Fibroblast of the aortic adventitia (primary cell): ENCODE measurements at places on chromosomes 4 and X.
A peak's percentile ranks its signal among the peaks of the same experiment; 100 is the strongest.

DNA sequence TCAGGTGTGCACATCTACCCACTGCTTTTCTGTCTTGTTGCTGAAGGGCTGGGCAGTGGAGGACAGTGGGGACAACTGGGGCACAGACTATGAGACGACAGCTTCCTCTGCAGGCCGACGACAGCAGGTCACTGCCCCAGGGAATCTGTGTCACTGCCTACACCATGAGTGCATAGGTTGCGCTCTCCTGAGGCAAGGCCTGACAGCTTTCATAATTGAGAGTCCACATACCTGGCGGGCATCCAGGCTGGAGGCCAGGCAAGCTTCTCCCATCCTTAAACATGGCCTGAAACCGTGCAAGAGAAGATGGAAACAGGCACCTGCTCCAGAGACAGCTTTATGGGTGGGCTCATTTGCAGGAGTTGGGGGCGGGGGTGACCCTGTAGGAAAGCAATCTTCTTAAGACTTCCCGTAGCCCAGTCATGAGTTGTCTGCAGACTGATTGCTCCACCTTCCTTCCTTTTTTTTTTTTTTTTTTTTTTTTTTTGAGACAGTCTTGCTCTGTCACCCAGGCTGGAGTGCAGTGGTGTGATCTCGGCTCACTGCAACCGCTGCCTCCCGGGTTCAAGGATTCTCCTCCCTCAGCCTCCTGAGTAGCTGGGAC, 2.9 kb downstream of the ANOS1 start:
- DNase-seq = no peak

- no peak for DNase-seq
Measured at GRCh38 chr4:102694791-102695190, 66.0 kb downstream of the MANBA start.

DNA sequence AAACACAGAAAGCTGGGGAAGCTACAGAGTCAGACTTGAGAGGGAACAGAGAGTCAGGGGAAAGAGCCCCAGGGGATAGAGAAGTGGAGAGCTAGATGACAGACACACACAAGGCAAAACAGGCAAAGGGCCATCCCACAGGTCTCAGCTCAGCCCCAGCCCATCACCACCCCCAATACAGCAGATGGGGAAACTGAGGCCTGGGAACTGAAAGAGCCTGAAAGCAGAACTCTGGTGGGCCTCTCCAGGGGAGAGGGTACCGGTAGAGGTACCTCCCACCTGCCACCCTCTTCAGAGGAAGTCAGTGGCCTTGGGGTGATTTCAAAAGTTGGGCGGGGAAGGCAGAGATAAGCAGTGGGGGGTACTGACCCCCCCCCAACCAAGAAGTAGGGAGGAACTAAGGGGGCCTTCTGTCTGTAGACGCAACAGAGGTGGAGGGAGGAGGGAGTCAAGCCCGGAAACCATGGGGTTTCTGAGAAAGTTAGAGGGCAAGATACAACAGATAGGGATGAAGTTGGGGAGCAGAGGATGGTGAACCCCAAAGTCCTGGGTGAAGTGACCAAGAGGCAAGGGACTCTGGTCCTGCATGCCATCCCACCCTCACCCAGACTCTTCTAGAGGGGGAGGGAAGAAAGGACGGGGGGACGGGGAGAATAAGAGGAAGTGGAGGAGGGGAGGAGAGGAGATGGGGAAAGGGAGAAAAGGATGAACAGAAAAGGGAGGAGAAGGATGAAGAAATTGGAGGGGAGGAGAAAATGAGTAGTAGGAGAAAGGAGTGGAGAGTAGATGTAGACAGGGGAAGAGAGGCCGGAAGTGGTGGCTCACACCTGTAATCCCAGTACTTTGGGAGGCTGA, 3.2 kb downstream of the GATA1 start:
- no peak for DNase-seq

- peak; percentile 66 for DNase-seq
Measured at GRCh38 chr4:128384091-128384520, 96.5 kb upstream of the PGRMC2 start.

DNA sequence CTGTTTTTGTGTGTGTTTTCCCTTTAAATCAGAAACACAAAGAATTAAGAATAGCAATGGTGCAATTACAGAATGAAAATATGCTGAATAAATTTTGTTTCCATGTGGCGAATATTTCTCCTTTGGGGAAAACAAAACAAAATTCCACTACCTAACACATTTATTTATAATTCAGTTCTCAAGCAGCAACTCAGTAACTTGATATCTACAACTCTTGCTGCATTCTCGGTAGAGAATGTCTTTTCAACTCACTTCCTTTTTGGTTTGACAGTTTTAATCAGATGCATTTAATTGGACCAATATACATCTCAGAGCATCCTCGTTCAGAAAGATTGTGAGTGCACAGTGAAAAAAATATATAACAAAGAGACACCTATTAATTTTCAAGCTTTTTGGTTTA, 30.8 kb downstream of the ZNF827 start:
- no peak for DNase-seq

GRCh38 chrX:49710744-49711319, 15.0 kb upstream of the PAGE1 start:
- DNase-seq = no peak

- no peak for DNase-seq
Measured at GRCh38 chr4:112923516-112923915, 125.9 kb upstream of the ANK2 start.

GRCh38 chr4:171718665-171719064, 94.5 kb upstream of the GALNTL6 start:
- no peak for DNase-seq

DNA sequence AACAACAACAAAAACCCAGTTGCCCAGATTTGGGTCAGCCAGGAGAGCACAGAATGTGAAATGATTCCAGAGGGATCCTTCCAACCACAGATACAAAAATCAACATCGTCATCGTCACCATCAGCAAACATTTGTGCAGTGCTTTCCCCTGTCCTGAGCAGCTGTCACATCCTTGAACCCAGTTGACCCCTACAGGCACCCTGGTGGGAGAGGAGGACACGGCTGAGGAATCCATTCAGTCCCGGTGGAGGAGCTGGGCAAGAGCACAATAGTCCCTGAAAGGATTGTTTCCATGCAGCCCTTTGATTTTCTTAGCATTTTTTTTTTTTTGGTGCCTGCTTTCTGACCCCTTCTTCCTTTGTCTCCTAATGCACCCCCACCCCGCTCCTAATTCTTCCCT, 37.1 kb upstream of the STX18 start:
- DNase-seq = no peak

GRCh38 chr4:80806472-80806871, 224.0 kb upstream of the BMP3 start:
- DNase-seq = no peak

DNA sequence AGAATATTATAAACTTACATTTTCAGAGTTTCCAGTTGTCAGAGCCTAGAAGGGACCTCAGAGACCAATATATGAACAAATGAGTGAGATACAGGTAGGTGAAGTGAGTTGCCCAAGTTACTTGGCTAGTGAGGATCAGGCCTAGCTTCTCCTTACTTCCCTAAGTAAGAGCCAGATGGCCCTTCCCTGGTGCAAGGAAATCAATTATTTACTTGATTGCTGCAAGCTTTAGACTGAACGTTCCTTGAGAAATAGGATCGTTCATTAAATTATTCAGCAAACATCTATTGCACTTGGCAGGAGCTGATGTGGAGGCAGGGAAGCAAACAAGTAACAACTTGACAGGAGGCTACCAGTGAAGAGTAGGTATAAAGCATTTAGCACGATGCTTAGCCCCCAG, 117.8 kb downstream of the EFHC2 start:
- DNase-seq = no peak

DNA sequence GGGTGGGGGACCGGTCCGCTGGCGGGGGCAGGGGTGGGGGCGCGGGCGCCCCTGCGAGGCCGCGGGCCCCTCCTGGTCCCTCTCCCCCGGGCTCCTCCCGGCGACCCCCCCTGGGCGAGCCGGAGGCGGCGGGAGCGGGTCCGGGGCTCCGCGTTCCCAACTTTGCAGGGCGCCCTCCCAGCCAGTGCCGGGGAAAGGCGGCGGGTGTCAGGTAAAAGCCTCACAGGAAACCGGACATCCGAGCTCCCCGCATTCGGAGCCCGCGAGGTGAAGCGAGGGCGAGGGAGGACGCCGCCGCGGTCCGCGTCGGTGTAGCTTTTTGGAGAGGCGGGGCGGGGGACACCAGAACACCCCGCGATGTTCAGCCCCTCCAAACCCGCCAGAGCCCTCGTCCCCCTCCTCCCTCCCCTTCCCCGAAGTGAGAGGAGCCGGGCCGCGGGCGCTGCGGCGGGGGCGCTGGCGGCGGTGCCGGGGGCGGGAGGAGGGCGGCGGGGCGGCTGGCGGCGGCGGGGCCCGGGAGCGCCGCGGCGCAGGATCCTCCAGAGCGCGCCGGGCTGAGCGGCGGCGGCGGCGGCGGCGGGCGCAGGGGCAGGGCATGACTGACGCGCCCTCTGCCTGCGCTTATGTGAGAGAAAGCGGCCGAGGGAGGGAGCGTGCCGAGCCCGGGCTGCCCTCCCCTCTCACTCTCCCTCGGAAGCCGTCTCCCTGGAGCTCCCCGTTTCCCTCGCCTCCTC, at the start of gene VEGFC:
Gene VEGFC (minus strand): TSS at position 597 of the 734 bp plus-strand sequence. CDS start 611 bp downstream, outside the sequence.
- DNase-seq = peak; percentile 70

GRCh38 chr4:171920901-171921300, 107.7 kb downstream of the GALNTL6 start:
- no peak for DNase-seq

GRCh38 chr4:40924096-40924792, 174.5 kb downstream of the NSUN7 start:
- DNase-seq = peak; percentile 59
